ENCODE measurements at places on chromosomes 7 and 10.

DNA sequence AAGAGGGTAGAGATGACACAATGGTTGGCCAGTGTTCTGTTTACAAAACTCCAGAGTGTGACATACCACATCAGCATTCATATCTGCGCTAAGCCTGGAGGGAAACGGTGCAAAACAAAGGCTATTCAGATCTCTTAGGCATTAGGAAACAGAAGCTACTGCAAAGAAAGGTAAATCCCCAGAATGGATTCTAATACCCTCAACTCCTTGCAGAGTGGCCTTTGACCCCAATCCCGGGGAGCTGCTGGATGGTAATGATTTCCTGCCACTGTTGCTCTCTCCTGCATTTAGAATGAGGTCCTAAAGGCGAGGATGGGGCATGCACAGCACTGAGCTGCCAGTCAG is 65.2 kb downstream of the AOAH start:
- no peak for DNase-seq

DNA sequence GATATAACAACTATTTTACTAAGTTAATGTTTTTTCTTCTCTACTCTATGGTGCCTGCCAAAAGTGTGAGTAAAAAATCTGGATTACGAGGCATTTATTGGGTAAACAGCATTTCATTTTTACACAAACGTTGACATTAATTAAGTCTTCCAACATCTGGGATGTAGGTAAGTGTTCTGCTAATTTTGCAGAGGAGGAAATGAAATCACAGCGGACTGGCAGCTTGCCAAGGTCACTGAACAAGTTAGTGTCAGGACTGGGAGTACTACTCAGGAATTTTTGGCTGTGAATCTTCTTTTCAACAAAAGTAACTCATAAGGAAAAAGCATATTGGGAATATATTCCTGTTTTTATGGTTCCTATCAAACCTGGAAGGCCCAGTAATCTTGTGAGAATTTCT is 612.1 kb upstream of the FZD8 start:
- DNase-seq: no peak

DNA sequence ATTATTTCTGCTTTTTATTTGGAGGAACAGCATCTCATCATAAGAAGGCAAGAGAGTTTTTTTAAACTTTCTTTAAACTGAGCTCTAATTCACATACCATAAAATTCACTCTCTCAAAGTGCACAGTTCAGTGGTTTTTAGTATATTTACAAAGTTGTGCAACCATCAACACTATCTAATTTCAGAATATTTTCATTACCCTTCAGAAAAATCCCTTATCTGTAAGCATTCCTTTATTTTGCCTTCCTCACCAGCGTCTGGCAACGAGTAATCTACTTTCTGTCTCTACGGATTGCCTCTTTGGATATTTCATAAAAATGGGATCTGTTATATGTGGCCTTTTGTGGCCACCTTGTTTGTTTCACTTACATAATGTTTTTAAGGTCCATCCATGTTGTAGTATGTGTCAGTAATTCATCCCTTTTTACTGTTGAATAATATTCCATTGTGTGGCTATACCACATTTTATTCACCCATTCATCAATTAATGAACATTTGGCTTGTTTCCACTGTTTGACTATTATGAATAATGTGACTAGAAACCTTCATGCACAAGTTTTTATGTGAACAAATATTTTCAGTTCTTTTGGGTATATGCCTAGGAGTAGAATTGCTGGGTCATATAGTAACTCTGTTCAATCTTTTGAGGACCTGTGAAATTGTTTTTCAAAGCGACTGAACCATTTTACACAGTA is 181.5 kb downstream of the TRIL start:
- DNase-seq: no peak

DNA sequence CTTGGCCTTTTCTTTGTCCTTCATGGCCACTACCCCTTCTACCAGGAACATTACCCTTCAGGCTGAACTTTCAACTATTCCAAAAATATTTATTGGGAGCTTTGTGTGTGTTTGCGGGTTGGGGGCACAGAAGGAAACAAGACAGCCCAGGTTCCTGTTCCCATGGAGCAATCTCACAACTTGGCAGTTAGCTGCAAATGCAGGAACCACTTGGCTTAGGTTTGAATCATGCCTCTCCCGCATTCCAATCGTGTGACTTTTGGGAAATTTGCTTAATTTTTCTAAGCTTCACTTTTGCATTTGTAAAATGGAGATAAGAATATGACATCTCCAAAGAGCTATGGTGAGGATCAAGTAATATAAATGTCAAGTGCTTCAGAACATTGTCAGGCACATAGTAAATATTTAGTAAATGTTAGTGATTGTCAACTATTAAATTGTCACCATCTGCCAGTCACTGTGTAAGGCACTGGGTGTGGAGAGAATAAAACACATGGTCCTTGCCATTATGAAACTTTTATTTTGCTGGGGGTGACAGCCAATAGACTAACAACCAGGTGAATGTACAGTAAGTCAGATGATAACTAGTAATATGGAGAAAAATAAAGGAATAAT is 277.1 kb downstream of the SNX13 start:
- DNase-seq: no peak

GRCh38 chr7:121116396-121116795 is 127.9 kb downstream of the CPED1 start:
- DNase-seq: no peak

DNA sequence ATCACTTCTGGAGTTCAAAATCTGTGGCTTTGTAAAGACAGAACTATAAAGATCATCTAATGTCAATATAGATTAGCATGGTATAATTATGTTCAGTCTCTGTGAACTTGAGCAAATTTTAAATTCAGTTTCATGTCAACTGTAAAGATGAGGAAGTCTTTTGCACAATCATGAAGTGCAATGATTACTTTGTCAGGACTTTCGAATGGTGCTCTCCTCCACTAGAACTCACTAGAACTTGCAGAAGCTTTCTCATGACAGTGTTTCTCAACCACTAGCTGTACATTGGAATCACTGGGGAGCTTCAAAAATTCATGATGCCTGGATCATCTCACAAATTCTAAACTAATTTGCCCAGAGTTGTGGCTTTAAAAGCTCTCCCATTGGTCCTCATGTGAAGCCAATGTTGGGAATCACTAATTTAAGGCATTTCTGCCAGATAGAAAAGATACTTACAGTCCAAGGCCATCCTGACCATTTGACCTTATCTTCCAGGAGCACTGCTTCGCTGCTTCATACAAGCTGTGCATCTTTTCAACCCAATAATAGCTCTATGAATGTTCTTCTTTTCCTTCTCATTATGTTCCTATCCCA is 12.9 kb downstream of the OR2AE1 start:
- DNase-seq: no peak

DNA sequence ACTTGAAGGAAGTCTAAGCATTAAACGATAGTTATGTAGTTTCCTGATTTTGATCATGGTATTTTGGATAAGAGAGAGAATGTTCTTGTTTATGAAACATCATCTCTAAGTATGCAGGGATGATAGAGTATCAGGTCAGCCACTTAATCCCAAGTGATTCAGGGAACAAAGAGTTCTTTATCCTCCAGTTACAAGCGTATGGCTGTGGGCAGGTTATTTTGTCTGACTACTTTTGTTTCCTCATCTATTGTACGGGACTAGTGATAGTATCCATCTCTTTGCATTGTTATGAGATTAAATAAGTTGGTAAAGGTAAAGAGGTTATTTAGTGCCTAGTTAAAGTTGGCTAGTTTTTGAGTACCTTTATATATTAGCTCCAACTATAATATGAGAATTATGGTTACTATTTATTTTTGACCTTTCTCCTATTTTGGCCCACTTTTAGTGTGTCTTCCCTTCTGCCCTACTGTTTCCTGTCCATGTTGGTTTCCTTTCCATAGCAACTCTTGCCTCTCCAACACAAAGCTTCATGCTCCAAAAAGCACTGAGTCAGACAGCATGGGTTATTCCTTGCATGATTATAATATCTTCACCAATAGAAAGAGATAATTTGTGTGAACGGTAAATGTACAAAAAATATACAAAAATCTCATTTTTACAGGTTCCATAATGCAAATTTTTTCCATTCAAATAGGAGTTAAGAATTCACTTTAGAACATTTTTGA is 65.4 kb downstream of the SP8 start:
- no peak for DNase-seq

GRCh38 chr10:121669028-121669374 is 70.8 kb upstream of the FGFR2 start:
- no peak for DNase-seq

GRCh38 chr7:22181663-22182062 is 175.3 kb downstream of the RAPGEF5 start:
- no peak for DNase-seq

- no peak for DNase-seq
Measured at GRCh38 chr7:42831718-42832522, 80.0 kb downstream of the C7orf25 start.

- no peak for DNase-seq
Measured at GRCh38 chr10:58480321-58480720, 32.4 kb upstream of the BICC1 start.
